ENCODE measurements at places on chromosomes 5 and 9. TPM values are rescaled to one million over a fixed set of nuclear protein-coding genes. Genes with fewer than 3 reads are reported as not detected.

Gene HTR1A
- total RNA-seq = not detected

Gene ECM2
- total RNA-seq = not detected

Gene ARID3C
- not detected for total RNA-seq

Gene INSL6
- not detected for total RNA-seq

Gene FBN2
- 20.5 TPM for total RNA-seq

Gene SLC27A4
- 51.7 TPM for total RNA-seq

Gene PCDH12
- total RNA-seq = not detected

Gene SLC6A18
- total RNA-seq = not detected

All from A549 treated with ZK216348 at 1 μM for 4 hours (cell line).